Left renal cortex interstitium (tissue), 4 donors: ENCODE measurements at places on chromosomes 12 and 14.

DNA sequence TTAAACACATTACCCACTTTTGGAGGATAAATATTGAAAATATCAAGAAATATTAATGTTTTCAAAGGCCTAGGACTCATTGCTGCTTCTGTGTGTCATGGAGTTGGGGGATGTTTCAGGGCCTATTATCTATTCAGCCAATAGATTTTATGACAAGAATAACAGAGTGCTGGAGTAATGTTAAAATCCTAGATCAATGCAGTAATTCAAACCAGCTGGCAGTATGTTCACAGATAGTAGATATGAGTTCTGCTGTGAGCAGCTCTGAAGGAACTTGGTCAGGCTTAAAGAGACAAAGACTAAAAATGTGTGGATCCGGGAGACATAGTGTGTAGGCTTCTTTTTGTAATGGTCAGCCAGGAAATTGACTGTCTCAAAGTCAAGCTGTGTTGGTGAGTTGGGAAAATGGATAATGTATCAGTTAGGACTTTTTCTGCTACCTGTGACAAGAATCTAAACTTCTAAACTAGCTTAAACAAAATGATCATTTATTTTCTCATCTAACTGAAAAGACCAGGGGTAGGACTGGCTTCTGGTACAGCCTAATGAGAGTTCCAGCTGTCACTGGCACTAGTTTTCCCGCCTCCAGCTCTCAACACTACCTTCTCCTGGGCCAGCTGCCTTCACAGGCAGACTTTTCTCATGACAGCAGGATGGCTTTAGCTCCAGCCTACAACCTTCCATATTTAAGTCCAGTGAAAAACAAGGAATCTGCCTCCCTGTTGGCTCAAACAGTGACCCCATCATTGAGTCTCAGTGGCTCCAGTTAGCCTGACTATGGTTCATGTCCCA is 16.3 kb upstream of the POLR3B start:
- no peak for DNase-seq

- DNase-seq = peak; percentile 53
Observed at GRCh38 chr12:108214486-108214885, 85.4 kb downstream of the WSCD2 start.

- no peak for DNase-seq
Observed at GRCh38 chr14:23435543-23436326, at the start of gene MYH7. Gene MYH7 (minus strand): TSS chr14:23435660. CDS start chr14:23433732, 1,928 bp downstream.

DNA sequence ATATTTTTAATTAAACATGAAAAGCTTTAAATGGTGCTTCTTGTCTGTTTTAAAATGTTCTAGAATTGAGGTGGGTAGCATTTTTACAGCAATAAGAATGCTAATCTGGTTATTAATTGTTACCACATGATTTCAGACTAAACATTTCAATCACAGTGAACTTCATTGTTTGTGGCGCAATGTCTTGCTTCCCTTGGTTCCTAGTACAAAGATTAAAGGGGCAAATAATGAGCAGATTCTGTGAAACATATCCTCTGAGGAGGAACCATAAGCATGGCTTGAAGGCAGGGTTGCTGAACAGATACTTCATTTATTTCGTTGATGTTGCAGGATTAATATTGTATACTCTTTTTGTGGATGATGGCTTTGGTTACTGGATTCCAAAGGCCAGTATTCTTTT is 162.1 kb downstream of the FUT8 start:
- no peak for DNase-seq

DNA sequence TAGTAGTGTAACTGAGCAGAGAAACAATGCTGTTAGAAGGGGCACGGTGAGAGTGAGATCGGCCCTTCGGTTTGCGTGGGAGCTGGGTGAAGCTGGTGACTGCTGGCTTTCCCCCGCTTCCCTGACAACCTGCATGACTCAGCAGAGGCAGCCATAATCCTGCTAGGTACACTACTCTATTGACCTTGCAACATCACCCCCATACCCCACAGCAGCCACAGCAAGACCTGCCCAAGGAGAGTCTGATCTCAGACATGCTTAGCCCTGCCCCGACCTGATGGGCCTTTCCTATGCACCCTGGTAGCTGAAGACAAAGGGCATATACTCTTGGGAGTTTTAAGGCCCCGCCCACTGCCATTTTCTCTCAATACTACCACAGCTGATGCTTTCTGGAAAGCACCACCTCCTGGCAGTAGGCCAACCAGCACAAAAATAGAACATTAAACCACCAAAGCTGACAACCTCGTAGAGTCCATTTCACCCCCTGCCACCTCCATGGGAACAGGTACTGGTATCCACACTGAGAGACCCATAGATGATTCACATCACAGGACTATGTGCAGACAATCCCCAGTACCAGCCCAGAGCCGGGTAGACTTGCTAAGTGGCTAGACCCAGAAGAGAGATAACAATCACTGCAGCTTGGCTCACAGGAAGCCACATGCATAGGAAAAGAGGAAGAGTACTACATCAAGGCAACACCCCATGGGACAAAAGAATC is 75.9 kb upstream of the RGS6 start:
- DNase-seq = no peak

DNA sequence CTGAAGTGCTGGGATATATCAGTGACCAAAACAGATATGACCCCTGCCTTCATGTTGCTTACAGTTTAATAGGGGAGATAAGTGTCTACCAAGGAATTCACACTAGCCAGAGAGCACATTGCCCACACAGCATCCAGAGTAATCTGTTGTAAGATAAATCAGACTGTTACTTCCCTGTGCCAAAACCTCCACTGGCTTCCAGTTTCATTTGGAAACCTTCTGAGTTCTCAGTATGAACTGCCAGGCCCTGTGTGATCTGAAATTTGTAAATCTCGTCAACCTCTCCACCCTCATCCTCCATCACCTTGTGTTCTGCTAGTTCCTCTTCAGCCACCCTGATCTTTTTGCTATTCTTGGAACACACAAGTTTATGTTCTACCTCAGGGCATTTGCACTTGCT is 154.7 kb downstream of the ETV6 start:
- DNase-seq = no peak

- DNase-seq = no peak
Observed at GRCh38 chr14:87076146-87076545, 916.8 kb downstream of the GALC start.

- DNase-seq = no peak
Observed at GRCh38 chr12:85784096-85784720, 52.0 kb downstream of the RASSF9 start.

DNA sequence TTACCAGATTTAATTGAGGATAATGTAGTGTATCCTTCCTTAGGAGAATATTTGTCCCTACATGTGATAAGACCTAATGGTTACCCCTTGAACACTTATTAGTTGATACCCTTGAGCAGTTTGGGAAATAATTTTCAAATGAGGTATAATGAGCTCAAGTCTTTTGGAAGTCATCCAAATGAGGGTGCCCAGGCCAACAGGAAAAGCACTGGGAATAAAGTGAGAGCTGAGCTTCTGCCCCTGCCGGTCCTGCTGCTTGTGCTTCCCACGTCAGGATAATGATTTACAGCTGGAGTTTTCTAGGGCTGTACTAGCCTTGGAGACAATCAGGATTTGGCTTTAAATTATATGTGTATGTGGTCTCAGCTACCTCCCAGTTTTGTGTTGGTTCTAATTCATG is 178.8 kb upstream of the FRMD6 start:
- DNase-seq = no peak

DNA sequence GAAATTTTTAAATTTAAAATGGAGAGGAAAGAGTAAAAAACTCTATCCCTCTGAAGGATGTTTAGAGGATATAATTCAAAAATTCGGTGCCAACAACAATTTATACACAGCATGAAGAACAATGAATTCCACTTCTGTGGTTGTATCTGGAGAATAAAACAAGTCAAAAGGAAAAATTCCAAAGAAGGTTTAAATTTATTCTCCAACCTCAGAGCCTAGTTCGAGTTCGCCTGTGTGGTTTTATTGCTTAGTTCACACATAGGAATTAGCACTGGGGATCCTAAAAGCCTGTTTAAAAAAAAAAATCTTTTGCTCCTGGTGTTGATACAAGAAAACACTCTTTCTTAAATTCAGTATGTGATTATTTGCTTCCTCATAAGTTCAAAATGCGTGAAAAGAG is 79.2 kb downstream of the LLPH start:
- no peak for DNase-seq

- DNase-seq = no peak
Observed at GRCh38 chr14:94998685-94999084, 158.6 kb downstream of the DICER1 start.

GRCh38 chr14:96265383-96266095 is 9.5 kb downstream of the BDKRB1 start:
- DNase-seq = no peak

DNA sequence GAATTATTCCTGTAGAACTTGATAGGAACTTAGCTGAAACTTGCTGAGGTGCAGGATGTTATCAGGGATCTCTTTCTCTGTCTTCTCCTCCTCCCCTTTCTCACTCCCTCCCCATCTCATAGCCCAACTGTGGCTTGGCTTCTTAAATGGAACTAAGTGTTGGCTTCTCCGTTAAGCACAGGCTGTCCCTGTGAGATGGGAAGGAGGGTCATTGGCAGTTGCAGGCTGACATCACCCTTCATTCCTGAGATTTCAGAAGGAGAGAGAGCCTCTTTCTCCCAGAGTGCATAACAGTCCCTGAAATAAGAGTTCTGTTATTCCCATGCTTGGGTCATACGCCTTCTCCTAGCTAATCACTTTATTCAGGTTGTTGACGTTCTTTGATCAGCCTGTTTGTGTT is 162.0 kb downstream of the UNC79 start:
- DNase-seq = no peak

GRCh38 chr14:92384461-92385133 is 61.6 kb downstream of the SLC24A4 start:
- no peak for DNase-seq

DNA sequence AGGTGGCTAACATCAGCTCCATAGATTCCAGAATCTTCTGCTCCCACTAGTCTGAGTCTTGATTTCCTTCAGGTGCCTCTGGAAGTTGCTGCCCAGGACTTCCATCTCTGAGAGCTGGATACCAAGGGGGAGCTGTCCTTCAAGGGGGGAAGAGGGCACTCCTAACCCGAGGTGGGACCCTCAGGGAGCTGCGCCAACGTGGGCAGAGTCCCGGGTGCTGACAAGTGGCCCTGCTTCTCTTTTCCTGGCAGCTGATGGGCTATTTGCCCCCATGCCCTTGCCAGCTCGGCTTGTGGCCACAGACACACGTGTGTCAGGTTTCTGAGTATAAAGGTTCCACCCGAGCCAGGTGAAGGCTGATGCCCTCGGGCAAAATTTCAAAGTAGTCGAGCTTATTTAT is 272.5 kb downstream of the TTC8 start:
- DNase-seq = no peak

GRCh38 chr14:69531135-69531534 is 43.5 kb downstream of the CCDC177 start:
- DNase-seq = no peak

GRCh38 chr14:31880935-31881334 is 196.2 kb upstream of the ARHGAP5 start:
- no peak for DNase-seq

GRCh38 chr14:95316821-95317220 is 2.9 kb downstream of the CLMN start:
- no peak for DNase-seq

DNA sequence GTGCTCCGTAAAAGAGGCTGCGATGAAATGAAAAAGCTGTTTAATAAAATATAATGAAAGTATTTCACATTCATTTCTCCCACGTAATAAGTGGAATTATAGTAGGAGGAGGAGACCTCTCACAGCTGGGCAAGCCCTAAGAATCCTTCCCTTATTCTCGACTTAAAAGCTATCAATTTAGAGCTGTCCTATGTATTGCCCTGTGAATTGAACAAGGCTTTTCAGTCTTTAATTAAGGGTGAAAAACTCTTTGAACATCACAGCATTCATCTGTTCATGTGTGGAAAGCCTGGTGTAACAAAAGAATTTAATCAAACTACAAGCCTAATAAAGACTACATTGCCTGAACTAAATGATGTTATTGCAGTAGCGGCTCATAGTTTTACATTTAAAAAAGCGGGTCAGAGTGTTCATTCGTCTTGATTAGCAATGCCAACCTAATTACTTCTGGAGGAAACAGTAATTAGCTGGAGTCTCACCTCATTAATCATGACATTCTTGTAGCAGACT is 142.0 kb downstream of the ETNK1 start:
- DNase-seq = no peak

DNA sequence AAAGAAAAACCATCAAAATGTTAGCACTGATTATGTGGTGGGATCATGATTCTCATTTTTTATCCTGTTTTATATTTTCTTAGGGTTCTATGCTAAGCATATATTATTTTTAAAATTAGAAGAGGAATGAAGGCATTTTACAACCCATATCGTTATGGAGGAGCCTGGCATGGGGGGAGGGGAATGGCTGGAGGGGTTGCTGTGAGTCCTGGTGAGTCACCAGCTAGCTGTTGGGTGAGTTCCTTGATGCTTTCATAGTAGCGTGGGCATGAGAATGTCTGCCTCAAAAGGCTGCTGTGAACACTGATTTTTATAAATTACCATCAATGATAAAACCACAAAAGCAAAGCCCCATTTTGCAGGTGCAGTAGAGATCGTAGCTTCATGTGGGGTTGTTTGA is 46.9 kb downstream of the C14orf132 start:
- DNase-seq = no peak

DNA sequence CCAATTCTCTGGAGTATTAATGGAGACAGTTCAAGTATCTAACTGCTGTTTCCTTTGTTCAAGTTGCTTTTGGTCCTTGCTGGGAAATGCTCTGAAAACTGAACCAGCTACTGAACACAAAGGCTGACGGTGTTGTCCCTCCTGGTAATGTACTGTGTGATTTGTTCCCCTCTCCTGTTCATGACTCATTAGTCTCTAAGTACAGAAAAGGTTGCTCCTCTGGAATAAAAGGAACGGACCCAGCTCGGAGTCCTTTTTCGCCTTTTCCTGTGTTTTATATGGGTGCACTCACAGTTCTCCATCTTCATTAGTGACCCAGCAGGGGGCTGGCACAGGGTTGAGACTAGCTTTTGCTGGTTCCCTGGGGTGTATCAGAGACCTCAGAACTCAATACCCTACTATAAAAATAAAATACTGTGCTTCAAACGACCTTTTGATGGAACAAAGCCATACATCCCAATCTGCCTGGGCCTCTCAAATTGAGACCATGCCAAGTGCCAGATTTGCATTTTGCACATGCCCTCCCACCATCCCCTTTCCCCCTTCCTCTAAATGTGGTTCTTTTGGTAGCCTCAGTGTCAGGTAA is 269.7 kb downstream of the RAD51B start:
- no peak for DNase-seq

GRCh38 chr12:122979908-122980182 is 636 bp upstream of the ARL6IP4 start:
- no peak for DNase-seq

DNA sequence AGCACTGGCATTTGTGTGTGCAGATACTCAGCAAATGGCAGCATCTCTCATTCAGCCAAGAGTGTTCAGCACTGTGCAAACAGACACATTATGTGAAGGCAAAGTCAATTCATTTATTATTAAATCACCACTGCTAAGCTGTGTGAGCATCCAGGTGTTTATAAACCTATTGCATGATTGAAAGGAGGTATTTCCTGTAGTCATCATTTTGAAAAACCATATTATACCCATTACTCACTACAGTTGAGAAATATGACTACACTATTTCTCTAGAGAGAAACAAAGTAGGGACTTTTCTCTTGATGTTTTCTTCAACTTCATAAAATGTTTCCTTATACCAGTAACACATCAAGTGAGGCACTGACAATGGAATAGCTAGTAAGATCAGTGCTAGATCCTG is 13.7 kb downstream of the SPX start:
- no peak for DNase-seq

- DNase-seq = no peak
Observed at GRCh38 chr14:31854508-31855075, 222.5 kb upstream of the ARHGAP5 start.

- no peak for DNase-seq
Observed at GRCh38 chr14:101132051-101132571, 228.6 kb upstream of the RTL1 start.

GRCh38 chr12:76706761-76707160 is 57.2 kb upstream of the ZDHHC17 start:
- DNase-seq = no peak
